ENCODE measurements at places on chromosomes 12 and 14.

- DNase-seq: peak; percentile 53
These were observed 175.5 kb downstream of the CCDC59 start for GRCh38 chr12:82182601-82183190.

- DNase-seq: no peak
These were observed 317.5 kb upstream of the RTL1 start for GRCh38 chr14:101220921-101221510.

DNA sequence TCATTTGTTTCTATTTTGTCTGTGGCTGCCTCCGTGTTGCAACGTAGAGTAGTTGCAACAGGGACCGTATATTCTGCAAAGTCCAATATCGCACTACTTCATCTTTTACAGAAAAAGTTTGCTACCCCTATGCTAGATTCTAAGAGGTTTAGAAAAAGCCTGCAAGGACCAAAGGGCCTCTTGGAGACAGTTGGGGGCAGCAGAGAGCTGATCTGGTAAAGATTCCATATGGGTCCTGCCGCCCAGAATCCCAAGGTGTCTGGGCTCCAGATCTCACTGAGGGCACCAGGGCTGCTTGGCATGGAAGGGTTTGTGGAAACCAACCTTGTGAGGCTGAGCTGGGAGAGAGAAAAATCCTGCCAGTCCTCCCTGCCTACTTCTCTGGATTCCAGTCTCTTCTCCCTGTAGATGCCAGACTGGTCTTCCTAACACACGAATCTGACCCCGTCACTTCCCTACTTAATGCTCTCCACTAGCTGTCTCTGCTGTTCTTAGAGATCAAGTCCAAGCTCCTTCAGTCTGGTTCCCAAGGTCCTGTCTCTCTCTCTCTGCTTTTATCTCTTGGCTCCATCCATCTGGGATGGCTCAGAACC lies 74.6 kb downstream of the GLRX5 start:
- peak; percentile 16 for DNase-seq

- DNase-seq: no peak
These were observed 1.5 kb downstream of the KLC1 start for GRCh38 chr14:103630364-103631108.

DNA sequence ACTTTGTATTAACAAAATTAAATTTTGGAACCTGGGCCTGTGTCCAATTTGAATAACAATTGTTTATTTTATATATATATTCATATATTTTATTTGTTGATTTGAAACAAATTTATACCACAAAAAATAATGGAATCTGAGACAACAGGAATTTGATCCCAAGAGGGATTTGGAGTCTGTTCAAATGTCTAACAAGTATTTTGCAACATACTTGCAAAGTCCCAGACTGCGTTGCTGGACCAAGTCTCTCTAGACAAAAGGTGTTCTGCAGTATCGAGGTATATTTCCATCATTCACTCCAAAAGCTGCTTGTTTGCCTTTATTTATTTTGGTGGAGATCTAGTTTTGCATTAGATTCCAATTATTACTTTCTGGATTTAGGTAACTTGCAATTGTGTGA lies 68.7 kb upstream of the PTPRR start:
- DNase-seq: peak; percentile 18

DNA sequence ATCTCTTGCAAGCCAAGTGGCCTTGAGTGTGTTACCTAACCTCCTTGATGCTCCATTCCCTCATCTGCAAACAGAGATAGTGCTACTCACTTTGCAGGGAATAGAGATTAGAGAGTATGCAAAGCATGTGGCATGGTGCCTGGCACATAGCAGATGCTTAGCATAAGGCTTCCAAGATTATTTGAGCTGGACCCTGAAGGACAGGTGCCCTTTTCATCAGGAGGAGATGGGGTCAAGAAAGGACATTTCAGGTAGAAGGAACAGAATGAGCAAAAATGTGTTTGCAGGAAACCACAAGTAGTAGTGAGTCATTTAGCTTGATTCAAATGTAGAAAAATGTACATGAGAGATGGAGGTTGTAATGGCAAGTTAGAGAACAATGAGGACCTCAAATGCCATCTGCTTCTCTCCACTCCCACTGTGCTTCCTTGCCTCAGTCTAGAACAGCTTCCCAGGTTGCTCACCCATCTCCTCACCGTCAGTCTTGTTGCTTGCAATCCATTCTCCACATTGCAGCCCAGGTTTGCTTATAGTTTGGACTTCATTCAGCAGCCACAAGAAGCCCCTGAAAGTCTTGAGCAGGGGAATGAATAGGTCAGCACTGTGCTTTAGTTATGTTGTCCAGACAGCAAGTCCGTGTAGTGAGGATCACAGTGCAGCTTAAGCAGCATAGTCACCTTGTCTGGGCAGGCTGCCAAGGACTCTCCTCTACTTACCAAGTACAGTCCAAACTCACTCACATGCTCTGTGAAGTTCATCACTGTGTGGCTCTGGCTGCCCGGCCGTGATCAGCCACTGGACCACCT lies 536.3 kb upstream of the CCDC196 start:
- DNase-seq: no peak

- no peak for DNase-seq
These were observed 11.1 kb upstream of the SMUG1 start for GRCh38 chr12:54199917-54200316.

DNA sequence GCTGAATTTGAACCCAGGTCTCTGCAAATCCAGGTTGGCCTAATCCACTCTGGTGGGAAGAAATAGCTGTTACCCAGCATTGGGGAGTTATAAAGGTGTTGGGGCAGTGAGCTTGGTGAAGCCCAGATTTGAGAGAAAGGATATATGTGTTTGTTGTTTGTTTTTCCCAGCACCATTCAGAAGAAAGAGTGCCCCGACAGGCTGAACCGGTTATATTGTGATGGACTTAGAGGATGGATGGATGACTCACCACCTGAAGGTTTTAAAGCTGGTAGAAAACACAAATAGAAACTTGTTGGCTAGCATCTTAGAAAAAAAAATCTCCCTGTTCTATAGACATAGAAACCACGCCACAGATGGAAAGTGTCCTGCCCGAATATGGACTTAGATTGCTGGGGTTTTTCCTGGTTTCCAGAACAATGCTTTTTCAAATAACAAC lies 404.6 kb downstream of the MED13L start:
- no peak for DNase-seq

DNA sequence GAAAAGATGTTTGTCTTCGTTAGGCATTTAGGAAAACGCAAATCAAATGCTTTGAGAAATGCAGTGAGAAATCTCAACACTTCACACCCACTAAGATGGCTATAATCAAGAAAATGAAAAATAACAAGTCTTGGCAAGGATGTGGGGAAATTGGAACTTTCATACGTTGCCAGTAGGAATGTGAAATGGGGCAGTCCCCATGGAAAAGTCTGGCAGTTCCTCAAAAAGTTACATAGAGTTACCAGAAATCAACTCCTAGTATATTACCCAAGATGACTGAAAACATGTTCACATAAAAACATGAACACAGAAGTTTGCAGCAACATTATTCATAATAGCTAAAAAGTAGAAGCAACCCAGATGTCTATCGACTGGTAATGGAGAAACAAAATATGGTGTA lies 41.5 kb upstream of the LRTM2 start:
- DNase-seq: peak; percentile 52

GRCh38 chr12:6998715-6999451 lies 19.4 kb downstream of the LPCAT3 start:
- no peak for DNase-seq

- no peak for DNase-seq
These were observed 247.3 kb downstream of the LRIG3 start for GRCh38 chr12:58673021-58673420.

- no peak for DNase-seq
These were observed 20.6 kb upstream of the ARID2 start for GRCh38 chr12:45708901-45709300.

DNA sequence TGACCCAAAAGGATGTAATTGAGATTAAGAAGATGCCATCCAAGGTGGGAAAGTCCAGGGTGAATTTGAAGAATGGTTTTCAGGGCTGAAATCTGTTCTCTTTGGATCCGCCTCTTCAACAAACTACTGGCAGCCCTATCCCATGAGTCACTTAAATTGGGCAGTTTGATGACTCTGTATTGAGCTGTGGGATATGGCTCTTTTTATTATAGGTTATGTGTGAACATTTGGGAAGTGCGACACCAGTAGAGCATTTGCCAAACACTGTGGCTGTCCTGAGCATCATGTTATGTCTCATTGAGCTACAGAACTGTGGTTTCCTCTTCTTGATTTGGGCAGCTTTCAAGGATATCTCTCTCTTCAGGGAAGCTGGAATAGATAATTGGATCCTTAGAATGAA lies 22.3 kb downstream of the IFT43 start:
- peak; percentile 29 for DNase-seq

DNA sequence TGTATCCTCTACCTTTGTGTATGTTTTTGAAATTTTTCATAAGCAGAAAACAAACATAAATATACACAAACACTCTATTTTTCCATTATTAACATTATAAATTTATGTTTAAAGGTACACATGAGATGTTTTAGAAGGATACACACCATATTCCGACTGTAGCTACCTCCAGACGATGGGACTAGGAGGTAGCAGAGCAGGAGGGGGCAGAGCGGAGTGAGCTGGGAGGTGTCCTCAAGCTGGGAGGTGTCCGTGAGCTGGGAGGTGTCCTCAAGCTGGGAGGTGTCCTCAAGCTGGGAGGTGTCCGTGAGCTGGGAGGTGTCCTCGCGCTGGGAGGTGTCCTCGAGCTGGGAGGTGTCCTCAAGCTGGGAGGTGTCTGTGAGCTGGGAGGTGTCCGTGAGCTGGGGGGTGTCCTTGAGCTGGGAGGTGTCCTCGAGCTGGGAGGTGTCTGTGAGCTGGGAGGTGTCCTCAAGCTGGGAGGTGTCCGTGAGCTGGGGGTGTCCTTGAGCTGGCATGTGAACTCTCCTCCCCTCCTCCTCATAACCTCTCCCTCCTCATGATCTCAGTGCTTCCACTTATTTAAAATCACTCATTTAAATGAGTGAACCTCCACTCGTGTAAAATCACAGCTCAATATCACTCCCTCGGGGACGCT lies 346.9 kb upstream of the SFSWAP start:
- no peak for DNase-seq

Measured in AG10803 (cell line).